ENCODE measurements at places on chromosomes 2 and 18.

DNA sequence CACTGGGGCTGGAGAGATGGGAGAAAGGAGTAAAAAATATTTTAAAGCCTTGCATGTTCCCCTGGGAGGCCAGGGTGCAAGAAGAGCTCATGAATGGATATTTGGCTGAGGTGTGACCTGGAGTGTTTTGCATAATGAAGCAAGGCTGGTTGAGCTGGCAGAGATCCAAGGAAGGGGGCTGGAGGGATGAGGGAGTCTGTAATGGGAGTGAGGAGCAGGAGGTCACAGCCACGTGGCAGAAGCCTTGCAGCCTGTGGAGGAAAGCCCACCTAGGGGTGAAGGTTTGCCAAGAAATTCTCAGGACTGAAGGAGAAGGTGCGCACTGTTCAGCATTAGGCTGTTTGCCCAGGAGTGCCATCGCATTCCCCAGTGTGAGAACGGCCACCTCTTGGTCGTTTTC lies 40.3 kb upstream of the ATP8B1 start:
- no peak for DNase-seq

GRCh38 chr2:63643486-63643885 lies 54.7 kb downstream of the MDH1 start:
- DNase-seq = no peak

- DNase-seq = no peak
Measured at GRCh38 chr2:179594268-179595112, 266.9 kb downstream of the ZNF385B start.

DNA sequence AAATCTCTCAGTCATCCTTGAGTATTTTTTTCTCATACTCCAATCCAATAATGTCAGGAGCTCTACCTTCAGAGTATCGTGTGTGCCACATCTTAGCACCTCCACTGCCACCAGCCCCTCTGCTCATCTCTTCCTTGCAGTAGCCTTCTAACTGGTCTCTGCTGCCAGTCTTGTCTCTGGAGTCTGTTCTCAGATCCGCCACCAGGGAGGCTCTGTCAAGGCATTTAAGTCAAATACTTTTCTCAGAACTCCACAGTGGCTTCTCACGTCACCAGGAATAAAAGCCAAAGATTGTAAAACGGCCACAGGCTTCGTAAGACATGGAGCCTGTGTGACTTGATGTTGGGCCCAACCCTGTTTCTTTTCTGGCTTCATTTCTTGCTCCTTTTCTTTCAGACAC lies 7.1 kb downstream of the UNC50 start:
- no peak for DNase-seq

GRCh38 chr2:154247503-154247902 lies 375.8 kb downstream of the GALNT13 start:
- DNase-seq = no peak

DNA sequence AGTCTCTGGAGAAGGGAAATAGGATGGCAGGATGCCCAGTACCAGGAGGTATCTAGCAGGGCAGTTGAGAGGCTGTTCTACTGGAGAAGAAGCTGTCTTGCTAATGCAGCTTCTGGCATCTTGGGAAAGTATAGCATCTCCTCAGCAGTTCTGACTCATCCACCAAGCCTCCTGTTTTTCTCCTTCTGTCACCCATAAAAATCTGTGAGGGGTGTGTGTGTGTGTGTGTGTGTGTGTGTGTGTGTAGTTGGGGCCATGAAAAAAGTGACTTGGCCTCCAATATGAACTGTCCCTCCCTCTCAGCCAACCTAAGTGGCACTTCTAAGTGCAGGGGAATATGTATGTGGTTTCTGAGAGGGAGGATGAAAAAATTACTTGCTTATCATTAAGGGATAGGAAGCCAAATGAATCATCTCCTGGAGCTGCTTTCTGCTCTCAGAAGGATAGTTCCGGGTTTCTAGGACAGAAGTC lies 83.9 kb downstream of the CBLN2 start:
- no peak for DNase-seq

Data from memory B cell (primary cell).